IPS DF 6.9 (cell line): ENCODE measurements at places on chromosomes 13 and 19.

DNA sequence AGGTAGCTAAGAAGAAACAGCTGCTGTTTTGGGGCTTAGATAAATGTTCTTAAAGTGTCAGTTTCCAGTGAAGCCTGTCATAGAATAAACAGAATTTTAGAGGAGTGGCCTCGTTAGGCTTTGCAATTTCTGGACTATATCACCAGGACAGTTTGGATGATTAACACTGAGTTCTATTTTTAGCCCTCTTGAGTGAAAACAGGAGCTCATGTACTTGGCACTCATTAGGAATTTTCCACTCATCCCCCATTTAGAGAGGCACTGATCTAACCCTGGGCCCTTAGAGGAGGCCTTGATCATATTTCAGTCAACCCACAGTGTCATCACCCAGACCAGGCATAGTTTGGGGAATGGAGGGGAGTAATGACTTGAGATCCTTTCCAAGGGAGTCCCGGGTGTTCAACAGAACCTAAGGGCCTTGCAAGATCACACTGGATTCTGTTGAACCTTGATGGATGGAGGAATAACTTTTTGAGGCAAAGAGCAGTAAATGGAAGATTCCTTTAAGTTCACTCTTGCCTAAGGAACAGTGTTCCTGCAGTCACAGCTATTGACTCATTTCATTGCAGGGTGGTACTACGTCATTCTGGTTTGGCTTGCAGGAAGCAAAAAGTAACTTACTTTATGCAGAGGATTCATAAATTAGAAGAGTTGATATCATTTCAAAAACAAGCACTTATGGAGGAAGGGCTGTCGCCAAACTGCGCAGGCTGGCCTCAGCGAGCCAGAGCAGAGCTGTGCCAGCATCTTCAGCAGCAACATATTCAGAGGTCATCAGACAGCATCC is 160.2 kb downstream of the SLC7A1 start:
- DNase-seq: no peak

DNA sequence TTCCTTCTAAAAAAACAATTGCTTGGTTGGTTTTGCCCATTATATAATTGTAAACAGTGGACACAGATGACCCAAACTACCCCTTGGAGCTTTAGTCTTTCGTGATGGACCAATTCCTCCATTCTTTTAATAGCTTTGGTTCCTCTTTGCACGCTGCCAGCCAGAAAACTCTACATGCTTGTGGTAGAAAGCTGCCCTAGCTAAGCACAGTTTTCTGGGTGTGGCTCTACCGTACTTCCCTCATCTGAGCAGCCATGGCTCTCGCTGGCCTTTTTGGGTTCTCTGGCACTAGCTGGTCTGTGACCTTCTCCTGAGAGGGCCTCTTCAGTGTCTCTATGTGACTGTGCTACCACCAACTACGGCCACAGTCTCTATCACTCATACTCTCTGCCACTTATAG is 29.9 kb upstream of the CEBPA start:
- DNase-seq: no peak

DNA sequence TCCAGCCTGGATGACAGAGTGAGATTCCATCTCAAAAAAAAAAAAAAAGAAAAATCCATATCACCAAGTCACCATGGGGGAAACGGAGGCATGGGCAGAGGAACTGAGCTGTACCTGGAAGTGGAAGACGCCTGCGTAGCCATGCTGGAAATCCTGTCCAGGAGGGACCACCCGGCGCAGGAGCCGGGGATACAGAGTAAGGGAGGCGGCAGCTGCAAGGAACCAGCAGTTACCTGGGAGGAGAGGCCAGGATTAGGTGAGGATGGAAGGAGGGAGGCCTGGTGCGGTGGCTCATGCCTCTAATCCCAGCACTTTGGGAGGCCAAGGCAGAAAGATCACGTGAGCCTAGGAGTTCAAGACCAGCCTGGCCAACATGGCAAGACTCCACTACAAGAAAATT is 2.0 kb downstream of the CAPN12 start:
- DNase-seq: no peak

DNA sequence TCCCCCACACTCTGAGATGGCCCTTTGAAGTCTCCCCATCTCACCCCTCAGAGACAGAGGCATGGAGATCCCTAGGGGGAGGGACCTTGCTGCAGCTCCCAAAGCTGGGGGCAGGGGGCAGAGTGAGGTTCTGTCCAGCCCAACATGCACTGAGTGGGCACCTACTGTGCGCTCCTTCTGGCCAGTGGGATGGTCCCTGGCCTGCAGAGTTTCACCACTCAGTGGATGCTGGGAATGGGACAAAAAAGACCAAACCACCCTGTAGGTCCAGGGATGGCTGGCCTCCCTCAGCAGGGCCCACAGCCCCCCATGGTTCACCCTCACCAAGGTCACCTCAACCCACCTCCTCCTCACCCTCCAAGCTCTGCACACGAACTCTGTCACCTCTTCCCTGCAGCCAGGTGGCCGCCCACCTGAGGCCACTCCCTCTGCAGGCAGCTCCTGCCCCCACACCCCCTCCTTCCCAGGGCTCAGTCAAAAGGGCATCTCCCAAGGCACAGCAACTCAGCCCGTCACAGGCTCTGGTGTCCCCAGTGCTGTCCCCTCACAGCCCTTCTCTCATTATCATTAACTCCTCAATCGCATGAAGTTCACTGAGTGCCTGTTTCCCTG is 16.1 kb downstream of the CEACAM21 start:
- DNase-seq: no peak

DNA sequence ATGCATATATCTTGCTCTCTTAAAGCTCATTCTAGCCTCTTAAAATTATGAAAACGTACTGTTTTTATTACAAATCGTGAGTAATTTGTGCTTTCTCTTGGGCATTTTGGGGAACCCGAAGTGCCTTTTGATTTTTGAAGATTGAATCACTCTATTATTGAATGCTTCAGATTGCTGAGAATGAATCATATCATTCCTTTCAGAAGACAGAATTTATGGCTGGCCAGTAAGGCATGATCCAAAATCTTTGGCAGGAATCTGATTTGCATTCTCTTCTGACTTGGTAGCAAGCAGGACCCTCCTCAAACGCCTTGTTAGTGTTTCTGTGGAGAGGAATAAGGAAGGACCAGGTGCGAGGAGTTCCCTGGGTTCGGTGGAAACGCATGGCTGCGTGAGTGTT is 49.5 kb downstream of the STARD13 start:
- DNase-seq: no peak

DNA sequence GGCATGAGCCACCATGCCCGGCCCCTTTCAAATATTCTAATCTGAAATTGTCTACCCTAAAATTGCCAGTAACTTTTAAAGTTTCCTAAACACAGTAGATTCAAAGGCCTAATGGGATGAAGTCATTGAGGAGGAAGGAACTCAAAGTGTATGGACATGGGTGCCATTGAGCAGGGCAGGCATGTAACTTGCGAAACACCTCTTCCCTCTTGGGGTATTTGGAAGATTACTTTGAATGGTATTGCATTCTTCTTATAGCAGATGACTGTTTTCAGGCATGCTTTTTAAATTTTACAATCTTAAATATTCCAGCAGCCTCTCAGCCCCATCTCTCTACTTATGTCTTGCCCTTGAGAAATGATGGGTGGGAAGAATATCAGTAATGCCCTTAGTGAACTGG is 21.0 kb downstream of the TM9SF2 start:
- no peak for DNase-seq

- no peak for DNase-seq
Observed at GRCh38 chr19:32130332-32130731, 215.1 kb upstream of the ZNF507 start.

DNA sequence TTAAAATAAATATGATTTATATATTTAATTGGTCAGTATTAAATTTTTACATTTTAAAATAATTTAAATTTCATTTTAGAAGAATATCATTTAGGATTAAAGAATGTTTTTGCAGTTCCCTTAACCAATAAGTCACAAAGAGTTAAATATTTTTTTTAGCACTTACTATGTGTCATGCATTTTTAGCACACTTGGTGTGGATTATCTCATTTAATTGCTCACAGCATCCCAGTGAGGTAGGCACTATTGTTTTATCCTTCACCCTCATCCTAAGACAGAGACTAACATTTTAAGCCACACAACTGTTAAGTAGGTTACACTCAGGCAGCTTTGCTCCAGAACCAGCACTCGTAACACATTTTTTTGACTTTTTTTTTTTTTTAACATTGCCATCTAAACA is 78.2 kb downstream of the URI1 start:
- no peak for DNase-seq

DNA sequence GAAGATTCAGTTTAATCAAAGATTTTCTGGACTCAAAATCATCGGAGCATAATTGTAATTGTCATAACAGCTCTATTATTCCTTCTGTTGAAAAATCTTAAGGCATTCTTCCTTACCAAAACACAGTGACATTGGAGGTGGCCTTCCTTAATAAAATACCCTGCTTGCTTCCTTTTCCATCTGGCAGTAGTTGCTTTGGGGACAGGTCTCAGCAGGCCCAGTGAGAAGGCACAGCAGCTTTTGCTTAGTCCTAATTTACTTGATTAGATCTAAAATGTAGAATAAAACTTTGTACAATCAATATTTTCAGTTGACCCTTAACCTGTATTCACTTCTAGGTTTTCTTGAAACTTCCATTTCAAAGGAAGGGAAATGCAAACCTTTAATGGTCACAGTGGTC is 471.6 kb downstream of the PCDH20 start:
- DNase-seq: no peak

GRCh38 chr13:94419304-94419924 is 60.1 kb downstream of the DCT start:
- DNase-seq: no peak

DNA sequence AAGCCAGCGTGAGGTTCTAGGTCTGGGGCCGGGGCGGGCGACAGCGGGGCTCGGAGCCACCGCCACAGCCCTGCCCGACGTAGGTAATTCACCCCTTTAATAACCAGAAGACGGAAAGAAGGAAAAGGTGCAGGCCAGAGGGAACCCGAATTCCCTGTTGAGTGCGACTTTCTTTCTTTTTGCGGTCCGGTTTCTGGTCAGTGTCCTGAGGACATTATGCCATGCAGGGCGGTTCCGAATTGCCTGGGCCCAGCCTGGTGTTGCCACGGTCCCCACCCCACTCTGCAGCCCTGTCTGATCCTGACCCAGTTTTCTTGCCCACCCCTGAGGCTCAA is 18.4 kb upstream of the TFDP1 start:
- no peak for DNase-seq
